LNCaP clone FGC (cell line): ENCODE measurements at places on chromosomes 11 and 22.

GRCh38 chr22:19674929-19675253, 39.4 kb upstream of the SEPTIN5 start:
- DNase-seq = no peak

- DNase-seq = no peak
These were observed 217.0 kb downstream of the NAV2 start for GRCh38 chr11:19929655-19930054.

- DNase-seq = no peak
These were observed 118.4 kb downstream of the RBFOX2 start for GRCh38 chr22:35910003-35910769.

- no peak for DNase-seq
These were observed 231.6 kb downstream of the OPCML start for GRCh38 chr11:133300666-133301065.

GRCh38 chr11:130881475-130882137, 34.7 kb downstream of the SNX19 start:
- DNase-seq = no peak

DNA sequence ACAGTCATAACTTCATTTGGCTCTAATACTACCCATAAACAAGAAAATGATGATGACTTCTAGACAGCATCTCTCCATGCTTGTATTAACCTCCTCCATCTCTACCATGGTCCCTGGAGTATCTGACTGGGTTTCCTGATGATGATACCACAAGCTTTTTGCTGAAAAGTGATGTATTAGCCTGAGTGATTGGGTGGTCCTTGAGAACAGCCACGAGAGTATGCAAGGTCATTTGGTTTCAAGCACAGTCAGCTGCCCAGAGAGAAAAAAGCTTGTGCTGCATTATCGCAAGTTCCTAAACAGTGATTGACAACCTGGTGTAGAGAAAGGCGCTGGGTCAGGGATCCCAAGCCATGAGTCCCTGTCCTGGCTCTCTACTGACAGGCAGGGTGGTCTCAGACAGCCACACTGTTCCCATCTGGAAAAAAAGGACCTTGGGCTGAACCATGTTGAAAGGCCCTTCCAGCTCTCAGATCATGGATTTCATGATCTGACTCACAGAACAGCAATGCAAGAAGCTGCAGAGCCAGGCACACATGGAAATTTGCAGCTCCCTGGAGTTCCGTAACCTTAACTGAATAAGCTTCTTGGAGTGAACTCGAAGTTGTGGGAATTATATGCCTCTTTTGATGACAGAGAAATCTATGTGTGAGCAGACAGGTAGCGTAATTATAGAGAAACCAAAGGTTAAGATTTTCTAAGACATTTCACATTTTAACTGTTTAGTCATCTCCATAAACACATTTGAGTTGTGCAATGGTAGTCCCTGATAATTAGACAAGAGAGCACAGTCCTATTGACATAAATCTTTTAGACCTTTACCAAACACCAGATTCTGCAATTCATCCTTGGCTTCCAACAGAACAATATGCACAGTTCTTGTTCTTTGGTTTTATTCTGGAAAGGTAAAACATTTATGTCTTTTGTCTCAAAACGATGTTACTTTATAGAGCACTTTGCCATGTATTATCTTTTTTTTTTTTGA, 54.1 kb upstream of the UBASH3B start:
- no peak for DNase-seq

- no peak for DNase-seq
These were observed 95.1 kb downstream of the CCDC81 start for GRCh38 chr11:86469491-86470388.

- DNase-seq = no peak
These were observed 100.8 kb downstream of the LDLRAD3 start for GRCh38 chr11:36044636-36045035.

- no peak for DNase-seq
These were observed 85.0 kb upstream of the RCN1 start for GRCh38 chr11:32005786-32006416.

- DNase-seq = no peak
These were observed 164.5 kb downstream of the SOX6 start for GRCh38 chr11:16191868-16192240.

GRCh38 chr11:70159627-70160570, 43.2 kb upstream of the FADD start:
- no peak for DNase-seq

DNA sequence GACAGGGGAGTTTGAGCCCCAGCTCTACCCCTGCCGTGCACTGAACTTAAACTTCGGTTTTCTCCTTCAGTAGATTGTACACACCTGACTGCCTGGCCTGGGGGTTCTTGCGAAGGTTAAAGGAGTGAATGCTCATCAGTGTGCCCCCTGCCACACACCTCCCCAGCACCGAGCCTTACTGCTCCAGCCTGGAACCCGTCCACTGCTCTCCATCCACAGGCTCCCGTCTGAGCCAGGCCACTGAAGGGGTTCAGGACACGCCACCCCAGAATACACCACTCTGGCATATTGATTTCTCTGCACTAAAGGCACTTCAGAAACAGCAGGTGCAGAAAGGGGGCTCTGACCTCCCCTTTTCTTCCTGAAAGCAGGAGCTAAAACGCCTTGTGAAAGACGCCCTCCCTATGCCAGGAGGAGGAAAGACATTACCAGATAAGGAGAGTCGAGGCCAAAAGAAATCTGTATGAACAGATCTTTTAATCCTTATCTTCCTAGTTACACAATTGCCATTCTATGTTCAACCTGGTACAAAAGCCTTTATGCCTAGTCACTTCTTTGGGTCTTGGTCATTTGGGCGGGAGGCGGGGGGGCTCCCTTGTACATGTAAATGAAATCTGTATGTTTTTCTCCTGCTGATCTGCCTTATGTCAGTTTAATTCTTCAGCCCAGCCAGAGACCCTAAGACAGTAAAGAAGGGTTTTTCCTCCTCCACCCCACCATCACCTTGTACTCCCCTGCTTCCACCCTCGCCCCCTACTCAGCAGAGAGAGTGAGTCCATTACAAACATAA, 1.9 kb upstream of the SSTR3 start:
- no peak for DNase-seq

GRCh38 chr11:47523490-47524225, 29.3 kb downstream of the CELF1 start:
- no peak for DNase-seq

- no peak for DNase-seq
These were observed at the start of gene APOA1 for GRCh38 chr11:116837231-116838091. APOA1 (minus strand) TSS chr11:116837622; CDS start chr11:116837387, 235 bp downstream.

DNA sequence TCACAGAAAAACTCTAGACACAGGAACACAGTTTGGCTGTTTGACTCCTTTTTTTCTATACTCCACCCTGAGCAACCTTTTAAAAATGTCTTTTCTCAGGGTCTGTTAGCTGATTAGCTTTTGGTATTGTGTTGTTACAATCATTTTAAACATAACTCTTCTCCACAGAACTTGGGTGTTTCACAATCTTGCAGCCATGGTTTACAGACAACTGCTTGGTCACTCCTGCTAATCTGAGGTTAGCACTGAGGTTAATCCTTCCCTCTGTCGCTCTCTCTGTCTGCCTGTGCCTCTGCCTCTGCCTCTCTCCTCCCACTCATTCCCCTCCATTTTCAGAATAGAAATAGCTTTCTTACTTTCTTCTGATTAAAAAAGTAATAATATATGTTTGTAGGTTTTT, 62.4 kb upstream of the ZBED5 start:
- no peak for DNase-seq

DNA sequence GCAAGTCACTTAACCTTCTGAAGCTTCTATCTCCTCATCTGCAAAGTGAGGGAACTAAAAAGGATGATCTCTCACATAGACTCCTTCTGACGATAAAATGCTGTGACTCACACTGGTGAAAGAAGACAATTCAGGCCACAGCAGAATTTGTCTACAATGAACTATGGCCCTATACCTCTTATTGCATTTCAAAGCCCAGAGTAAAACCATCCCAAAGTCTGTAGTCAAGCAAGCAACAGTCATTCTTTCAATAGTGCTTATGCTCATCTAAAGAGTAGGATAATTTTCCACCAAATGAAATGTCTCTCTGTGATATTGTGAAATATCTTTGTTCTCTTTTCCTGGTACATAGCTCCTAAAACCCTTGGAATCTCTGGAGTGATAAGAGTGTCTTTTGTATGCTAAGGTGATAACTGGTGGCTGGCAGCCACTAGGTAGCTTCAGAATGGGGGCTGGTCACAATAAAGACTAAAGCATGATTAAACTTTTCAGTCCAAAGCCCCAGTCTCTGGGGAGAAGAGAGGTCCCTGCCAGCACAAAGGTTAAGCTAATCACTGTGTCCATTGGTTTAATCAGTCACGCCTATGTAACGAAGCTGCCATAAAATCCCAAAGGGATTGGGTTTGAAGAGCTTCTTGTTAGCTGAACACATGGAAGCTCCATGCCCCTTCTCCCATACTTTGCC, 30.8 kb downstream of the SYTL2 start:
- DNase-seq = no peak

- DNase-seq = no peak
These were observed 526 bp downstream of the TPST2 start for GRCh38 chr22:26589367-26589844.

GRCh38 chr11:131095511-131096185, 179.4 kb upstream of the SNX19 start:
- no peak for DNase-seq

- DNase-seq = no peak
These were observed 65.1 kb downstream of the GRIK4 start for GRCh38 chr11:120576606-120577005.

GRCh38 chr11:126146454-126147192, 64.8 kb downstream of the RPUSD4 start:
- DNase-seq = no peak

DNA sequence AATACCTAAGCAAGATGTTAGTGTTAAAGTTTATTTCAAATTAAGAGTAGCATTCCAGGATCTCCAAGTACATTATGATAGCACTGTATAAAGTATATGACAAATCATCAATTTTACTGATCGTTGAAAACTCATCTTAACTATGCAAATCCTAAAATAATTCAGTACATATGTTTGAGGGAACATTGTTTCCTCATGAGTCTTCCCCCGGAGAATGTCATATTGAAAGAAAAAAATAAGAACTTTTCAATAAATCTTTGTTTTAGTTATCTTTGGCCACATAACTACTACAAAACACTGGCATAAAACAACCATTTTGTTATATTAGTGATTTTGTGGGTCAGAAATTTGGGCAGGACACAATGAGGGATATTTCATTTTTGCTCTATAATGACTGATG, 135.4 kb downstream of the METTL15 start:
- DNase-seq = no peak

DNA sequence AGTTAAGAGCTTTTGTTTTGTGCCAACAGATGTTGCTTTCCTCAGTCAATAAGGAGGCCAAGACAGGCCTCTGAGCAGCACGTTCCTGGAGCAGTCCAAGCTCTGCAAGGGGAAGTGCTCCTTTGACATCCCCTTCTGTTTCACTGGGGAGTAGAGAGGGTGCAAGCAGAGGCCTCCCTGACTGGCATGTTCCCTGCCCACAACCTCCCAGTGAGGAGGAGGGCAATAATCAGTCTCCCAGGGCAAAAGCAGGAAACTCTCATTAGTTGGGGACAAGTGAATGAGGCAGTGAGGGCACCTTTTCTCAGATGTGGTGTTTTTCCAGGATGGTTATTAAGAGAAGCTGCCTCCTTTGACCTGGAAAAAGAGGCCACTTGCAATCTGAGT, 79.5 kb upstream of the ZBED5 start:
- DNase-seq = no peak

DNA sequence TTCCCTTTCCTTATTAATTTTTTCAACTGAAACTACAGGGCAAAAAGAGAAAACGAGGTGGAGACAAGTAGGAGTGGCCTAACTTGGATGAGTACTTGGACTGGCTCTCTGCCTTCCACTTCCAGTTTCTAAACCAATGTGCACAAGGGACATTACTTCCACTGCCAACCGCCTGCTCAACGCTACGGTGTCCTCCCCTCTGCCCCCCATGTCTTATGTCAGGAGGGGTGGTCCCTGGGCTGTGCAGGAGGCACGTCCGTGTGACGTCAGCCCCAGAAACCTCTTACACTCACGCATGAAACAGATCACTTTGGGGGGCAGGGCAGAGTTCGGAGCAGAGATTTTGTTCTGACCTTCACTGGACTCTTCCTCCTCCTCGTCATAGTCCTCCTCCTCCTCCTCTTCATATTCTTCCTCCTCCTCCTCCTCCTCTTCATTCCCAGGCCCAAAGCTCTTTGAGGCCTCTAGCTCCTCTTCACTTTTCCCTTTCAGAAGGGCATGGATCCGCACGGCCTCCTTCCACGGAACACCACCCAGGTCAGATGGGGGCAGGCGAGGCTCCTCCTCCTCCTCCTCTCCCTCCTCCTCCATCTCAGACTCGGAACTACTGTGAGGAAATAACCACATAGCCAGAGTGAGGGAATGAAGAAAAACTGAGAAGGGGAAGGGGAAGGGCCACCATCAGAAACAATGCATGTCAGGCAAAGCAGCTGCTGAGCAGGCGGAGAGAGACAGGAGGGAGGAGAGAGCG, 57.4 kb upstream of the BID start:
- no peak for DNase-seq

DNA sequence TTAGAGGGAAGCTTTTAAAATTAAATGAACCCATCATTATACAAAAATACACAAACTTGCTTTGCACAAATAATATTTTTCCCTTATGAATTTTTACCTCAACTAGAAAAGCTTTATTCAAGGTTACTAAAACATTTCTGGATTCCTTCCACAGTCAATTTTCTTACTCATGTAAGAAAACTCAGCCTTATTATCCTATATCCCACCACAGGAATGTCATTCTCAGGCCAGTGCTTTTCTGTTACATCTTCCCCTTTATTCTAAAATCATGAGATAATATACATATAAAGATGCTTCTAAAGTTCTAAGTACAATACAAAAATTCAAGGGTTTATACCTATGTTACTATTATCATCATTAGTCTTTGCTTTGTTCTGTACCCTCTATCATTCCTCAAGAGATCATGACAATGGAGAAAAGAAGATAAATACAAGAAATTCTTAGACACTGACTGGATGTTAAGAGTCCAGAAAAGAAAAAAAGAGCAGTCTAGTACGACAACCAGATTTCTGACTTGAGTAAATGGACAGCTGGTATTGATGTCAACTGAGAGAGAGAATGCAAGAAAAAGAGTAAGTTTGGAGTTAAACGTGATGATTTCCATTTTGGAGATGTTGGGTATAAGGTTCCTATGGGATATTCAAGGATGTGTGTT, 60.3 kb downstream of the MTMR2 start:
- DNase-seq = no peak
